Adrenal gland (tissue), 19 donors: ENCODE measurements at places on chromosomes 5 and 9. TPM values are rescaled to one million over a fixed set of nuclear protein-coding genes. Genes with fewer than 3 reads are reported as not detected.

The OCLN gene
- polyA plus RNA-seq, result 8.8 TPM

DNA sequence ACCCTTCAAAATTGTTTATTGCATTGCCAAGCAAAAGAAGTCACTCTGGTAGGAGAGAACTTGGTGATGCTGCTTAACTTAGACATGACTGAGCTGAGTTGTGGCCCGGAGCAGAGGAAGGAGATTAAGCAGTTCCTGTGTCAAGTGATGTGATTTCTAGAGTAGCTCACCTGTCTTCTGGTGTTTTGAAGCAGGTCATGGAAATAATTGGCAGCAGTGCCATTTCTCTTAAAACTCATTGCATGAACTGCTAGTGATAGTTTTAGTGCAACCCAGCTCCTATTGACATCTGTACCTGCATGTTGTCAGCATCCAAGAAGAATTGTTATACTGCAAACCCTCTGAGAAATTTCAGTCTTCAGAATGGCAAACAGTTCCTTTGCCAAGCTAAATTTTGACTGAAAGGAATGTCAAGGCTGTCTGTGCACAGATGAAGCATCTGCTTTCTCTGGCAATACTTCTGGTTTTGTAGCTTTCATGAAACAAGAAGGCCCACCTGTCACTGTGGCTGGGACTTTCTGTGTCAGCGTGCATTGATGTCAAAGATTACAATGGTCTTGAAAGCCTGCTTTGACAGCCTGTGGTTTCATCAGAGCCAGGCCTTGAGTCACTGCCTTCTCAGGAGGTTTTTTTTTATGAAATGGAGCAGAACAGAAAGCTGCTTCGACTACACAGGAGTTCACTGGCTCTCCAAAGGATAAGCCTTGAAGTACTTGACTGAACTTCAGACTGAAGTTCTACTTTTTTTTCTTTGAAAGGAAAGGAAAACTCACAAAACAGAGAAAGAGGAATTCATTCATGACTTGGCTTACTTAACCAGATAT is 90.6 kb downstream of the RALGPS1 start:
- DNase-seq, result peak; percentile 74
- no peak overlapping the region for H3K4me3 ChIP-seq

DNA sequence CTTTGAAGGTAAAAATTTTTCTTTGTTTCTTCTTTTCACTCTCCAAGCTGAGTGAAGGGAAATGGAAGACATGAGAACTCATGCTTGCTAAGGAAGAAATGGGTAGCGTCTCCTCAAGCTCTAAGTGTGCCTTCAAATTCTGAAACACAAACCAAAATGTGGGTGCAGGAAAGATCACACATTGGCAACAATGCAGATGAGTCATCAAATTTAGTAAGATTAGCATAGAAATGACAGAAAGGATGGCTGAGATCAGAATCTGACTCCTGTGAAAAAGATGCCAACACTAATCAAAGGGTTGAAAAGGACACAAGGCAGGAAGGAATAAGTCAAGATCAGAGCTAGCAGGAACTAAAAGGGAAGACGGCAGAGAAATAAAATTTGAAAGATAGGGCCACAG is 61.1 kb upstream of the ZNF462 start:
- no peak overlapping the region for H3K27ac ChIP-seq
- no peak overlapping the region for H3K4me3 ChIP-seq
- H3K4me1 ChIP-seq, result no peaks in the 10 kb centered on the region
- no peaks in the 10 kb centered on the region for H3K27me3 ChIP-seq
- H3K36me3 ChIP-seq, result no peaks in the 10 kb centered on the region

The MSX2 gene
- 0.24 TPM for polyA plus RNA-seq

DNA sequence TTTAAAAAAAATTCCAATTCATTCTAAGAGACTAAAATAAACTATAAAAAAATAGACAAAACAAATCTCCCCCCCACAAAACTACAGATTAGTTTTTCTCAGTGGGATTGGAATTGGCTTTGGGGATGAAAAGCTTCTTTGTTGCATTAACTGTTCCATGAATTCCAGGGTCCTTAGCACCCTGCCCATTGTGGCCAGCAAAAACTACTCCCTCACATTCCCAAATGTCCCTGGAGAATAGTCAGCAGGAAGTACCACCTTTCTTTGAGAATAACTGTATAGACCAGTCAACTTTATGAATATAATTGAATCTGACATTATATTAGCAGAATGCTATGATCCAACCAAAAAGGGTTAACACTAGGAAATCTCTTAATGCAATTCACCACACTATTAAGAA is 147.9 kb downstream of the LPAR1 start:
- H3K27ac ChIP-seq, result no peak overlapping the region
- no peak overlapping the region for H3K4me3 ChIP-seq
- no peaks in the 10 kb centered on the region for H3K4me1 ChIP-seq
- no peaks in the 10 kb centered on the region for H3K36me3 ChIP-seq

DNA sequence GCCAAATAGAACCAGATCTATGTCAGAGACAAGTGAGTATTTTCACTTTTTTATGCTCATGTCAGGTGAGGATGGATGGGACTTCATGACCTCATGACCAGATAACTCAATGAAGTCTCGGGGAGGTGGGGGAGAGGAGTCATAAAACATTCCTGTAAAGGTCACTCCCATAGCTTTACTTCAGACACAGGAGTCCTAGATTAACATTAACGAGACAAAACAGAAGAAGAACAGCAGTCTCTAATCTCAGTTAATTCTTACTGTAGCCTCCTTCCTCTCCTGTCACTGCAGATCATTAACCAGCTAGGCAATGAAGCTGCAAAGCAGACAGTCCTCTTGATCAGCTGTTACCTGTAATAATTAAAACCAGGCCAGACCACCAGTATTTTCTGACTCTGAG is 11.2 kb downstream of the CRHBP start:
- H3K36me3 ChIP-seq, result no peaks in the 10 kb centered on the region
- H3K4me3 ChIP-seq, result no peak overlapping the region
- H3K27ac ChIP-seq, result no peak overlapping the region
- peaks cover 9% of the 10 kb centered on the region for H3K4me1 ChIP-seq
- no peaks in the 10 kb centered on the region for H3K27me3 ChIP-seq

- DNase-seq, result no peak
- no peaks in the 10 kb centered on the region for H3K36me3 ChIP-seq
- no peak overlapping the region for H3K27ac ChIP-seq
- no peak overlapping the region for H3K4me3 ChIP-seq
- no peaks in the 10 kb centered on the region for H3K4me1 ChIP-seq
Measured at GRCh38 chr5:117788596-117788995, 1199.8 kb downstream of the DTWD2 start.

The GDF9 gene
- 1.0 TPM for polyA plus RNA-seq

The GADD45G gene
- 190 TPM for polyA plus RNA-seq

- no peak overlapping the region for H3K27ac ChIP-seq
- no peaks in the 10 kb centered on the region for H3K27me3 ChIP-seq
- H3K4me3 ChIP-seq, result no peak overlapping the region
- no peaks in the 10 kb centered on the region for H3K36me3 ChIP-seq
- no peaks in the 10 kb centered on the region for H3K4me1 ChIP-seq
Measured at GRCh38 chr9:81074221-81074620, 615.1 kb downstream of the TLE1 start.

The PCDHB10 gene
- polyA plus RNA-seq, result 3.0 TPM

DNA sequence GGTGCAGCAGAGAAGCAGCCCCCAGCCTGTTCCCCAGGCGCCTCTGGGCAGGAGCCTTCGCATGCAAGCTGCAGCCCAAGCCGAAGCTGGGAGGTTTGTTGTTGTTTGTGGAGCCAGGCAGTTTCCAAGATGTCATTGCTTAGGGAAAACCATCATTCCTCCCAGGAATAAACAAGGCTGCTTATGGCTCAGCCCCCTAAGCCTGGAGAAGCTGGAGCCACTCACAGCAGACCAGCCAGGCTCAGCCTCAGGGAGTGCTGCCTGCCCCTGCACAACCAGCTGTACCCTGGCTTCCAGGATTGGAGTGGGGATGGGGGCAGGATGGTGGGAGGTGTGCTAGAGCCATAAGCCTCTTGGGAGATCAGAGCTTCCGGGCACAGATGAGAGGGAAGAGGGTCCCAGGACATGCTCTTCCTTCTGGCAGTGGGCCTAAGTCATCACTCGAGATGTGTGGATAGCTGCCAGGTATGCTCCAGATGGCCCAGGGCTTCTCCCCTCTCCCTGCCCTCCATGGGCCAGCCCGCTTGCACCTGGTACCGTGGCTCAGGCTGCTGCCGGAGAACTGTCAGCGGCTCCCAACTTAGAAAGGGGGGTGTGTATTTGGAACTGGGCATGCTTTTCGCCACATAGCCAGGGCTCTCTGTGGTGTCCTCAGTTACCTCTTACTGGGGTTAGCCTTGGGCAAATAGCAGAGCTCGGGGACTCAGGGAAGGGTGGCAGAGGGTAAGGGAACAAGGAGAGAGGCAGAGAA is 105.2 kb downstream of the RGS3 start:
- no peak overlapping the region for H3K27ac ChIP-seq
- no peaks in the 10 kb centered on the region for H3K27me3 ChIP-seq
- H3K4me1 ChIP-seq, result peaks cover 26% of the 10 kb centered on the region
- DNase-seq, result no peak
- H3K36me3 ChIP-seq, result no peaks in the 10 kb centered on the region
- H3K4me3 ChIP-seq, result no peak overlapping the region

DNA sequence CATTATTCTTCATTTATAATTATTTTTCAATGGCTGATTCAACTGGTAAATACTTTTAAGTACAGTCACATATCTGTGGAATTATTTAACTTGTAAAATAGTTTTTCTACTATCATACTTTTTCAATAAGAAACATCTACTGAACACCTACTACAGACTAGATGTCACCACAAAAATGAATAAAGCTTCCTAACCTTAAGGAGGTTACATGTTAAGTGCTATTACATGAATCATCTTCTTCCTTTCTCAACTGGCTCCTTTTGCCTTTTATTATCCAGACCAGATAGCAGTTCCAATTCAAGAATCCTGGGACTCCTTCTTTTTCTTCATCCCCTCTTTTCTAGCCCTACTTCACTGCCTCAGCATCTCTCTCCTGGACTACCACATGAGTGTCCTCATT is 4.7 kb downstream of the PGGT1B start:
- H3K27ac ChIP-seq, result no peak overlapping the region
- H3K4me3 ChIP-seq, result no peak overlapping the region
- H3K36me3 ChIP-seq, result no peaks in the 10 kb centered on the region
- H3K27me3 ChIP-seq, result no peaks in the 10 kb centered on the region

DNA sequence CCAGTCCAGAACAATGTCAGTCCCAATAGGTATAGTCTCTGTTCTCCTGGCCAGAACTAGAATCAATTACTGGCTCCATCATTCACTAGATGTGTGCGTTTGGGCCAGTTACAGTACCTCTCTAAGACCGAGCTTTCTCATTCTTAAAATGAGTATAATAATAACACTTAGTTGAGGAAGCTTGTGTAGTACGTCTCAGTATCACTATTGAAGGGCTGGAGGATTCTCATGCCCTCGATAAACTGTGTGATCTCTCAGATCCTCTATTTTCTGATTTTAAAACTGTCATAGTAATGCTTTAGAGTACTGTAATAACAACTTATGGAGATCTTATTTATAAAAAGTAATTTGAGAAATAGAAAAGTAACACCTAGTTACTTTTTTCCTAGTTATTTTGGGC is 50.7 kb downstream of the CDKN2A start:
- no peaks in the 10 kb centered on the region for H3K4me1 ChIP-seq
- H3K27ac ChIP-seq, result no peak overlapping the region
- H3K36me3 ChIP-seq, result no peaks in the 10 kb centered on the region
- no peaks in the 10 kb centered on the region for H3K27me3 ChIP-seq
- no peak for DNase-seq
- no peak overlapping the region for H3K4me3 ChIP-seq

The PCDHB2 gene
- polyA plus RNA-seq, result 0.79 TPM

DNA sequence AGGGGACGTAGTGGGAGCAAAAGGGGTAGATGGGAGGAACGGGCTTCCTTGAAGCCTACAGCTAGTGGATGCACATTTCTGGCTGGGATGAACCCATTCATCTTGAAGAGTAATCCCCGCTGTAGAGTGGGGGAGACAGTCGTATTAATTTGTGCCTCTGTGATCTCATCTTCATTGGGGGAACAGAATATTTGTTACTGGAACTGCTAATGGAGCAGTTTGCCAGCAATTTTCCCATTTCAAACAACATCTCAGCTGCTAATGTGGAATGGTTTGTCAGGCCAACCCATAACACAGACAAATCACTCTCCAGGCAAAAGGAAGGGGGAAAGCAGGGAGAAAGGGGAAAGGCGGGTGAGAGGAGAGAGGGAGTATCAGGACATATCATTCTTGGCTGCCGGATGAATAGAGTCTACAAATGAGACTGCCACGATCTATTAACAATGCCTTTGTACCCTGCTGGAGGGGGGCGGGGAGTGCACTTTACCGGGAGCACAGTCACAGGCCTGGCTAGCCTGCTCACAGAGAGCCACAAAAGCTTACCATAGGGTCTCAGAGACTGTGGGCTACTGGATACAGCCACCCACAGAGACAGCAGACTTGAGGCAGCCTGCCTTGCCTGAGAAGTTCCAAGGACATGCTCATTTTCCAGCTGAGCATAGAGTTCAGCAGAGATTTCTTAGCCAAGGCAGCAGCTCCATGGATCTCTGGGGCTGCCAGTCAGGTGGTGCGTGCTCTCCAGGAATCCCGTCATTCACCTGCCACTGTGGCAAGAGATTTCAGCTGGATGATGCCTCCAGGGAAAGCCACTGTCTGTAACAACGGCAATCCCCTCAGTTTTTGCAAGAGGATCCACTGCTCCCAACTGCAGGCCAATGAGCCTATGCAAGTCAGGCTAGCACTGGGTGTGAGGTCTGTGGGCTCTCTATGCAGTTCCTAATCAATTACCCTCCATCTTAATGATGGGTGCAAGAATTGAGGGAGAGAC is 217.7 kb upstream of the PANK3 start:
- no peaks in the 10 kb centered on the region for H3K36me3 ChIP-seq
- no peak overlapping the region for H3K4me3 ChIP-seq
- peaks cover 10% of the 10 kb centered on the region for H3K4me1 ChIP-seq
- H3K27me3 ChIP-seq, result no peaks in the 10 kb centered on the region

GRCh38 chr5:145825751-145826180 is 9.4 kb downstream of the PRELID2 start:
- H3K27ac ChIP-seq, result no peak overlapping the region
- DNase-seq, result no peak

DNA sequence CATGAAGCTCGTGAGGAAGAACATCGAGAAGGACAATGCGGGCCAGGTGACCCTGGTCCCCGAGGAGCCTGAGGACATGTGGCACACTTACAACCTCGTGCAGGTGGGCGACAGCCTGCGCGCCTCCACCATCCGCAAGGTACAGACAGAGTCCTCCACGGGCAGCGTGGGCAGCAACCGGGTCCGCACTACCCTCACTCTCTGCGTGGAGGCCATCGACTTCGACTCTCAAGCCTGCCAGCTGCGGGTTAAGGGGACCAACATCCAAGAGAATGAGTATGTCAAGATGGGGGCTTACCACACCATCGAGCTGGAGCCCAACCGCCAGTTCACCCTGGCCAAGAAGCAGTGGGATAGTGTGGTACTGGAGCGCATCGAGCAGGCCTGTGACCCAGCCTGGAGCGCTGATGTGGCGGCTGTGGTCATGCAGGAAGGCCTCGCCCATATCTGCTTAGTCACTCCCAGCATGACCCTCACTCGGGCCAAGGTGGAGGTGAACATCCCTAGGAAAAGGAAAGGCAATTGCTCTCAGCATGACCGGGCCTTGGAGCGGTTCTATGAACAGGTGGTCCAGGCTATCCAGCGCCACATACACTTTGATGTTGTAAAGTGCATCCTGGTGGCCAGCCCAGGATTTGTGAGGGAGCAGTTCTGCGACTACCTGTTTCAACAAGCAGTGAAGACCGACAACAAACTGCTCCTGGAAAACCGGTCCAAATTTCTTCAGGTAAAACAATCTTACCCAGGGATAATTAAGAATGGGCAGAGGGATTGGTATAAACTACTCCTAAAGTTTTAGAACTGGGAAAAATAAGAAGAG is 12.9 kb downstream of the ITGA1 start:
- peak overlapping the region; percentile 96 for H3K27ac ChIP-seq
- peaks cover 8% of the 10 kb centered on the region for H3K36me3 ChIP-seq
- H3K4me3 ChIP-seq, result peak overlapping the region; percentile 74
